K562 (cell line): ENCODE measurements at places on chromosomes 6 and 20. TPM values are rescaled to one million over a fixed set of nuclear protein-coding genes. Genes with fewer than 3 reads are reported as not detected.

Gene CDSN
- not detected in 2 replicates for total RNA-seq

Gene FAM209A
- total RNA-seq = not detected in 2 replicates

Gene CD40
- 2.0 and 2.1 TPM in 2 replicates for total RNA-seq

Gene SLC17A2
- total RNA-seq = not detected in 2 replicates

Gene KCNK15
- total RNA-seq = 0.11 and 0.38 TPM in 2 replicates

Gene SNRNP48
- 18.6 and 21.2 TPM in 2 replicates for total RNA-seq

Gene POPDC3
- 4.0 and 4.8 TPM in 2 replicates for total RNA-seq

Gene SLC16A10
- 0.02 and 0.34 TPM in 2 replicates for total RNA-seq

Gene MRAP2
- 7.4 and 8.7 TPM in 2 replicates for total RNA-seq
